ENCODE measurements at places on chromosomes 2 and 18. TPM values are rescaled to one million over a fixed set of nuclear protein-coding genes. Genes with fewer than 3 reads are reported as not detected.

Gene CYP27C1
- total RNA-seq = 4.3 TPM

Gene ACTG2
- total RNA-seq = 5.1 TPM

Gene STPG4
- not detected for total RNA-seq

Gene HOXD8
- total RNA-seq = 17.0 TPM

Gene RTKN
- total RNA-seq = 25.7 TPM

Gene SCYGR8
- total RNA-seq = 3.6 TPM

Gene MC2R
- not detected for total RNA-seq

Gene FKBP1B
- total RNA-seq = 3.3 TPM

Gene POTEC
- not detected for total RNA-seq

All from skin of body (tissue), 3 donors.